ENCODE measurements at places on chromosomes 2 and 18.

DNA sequence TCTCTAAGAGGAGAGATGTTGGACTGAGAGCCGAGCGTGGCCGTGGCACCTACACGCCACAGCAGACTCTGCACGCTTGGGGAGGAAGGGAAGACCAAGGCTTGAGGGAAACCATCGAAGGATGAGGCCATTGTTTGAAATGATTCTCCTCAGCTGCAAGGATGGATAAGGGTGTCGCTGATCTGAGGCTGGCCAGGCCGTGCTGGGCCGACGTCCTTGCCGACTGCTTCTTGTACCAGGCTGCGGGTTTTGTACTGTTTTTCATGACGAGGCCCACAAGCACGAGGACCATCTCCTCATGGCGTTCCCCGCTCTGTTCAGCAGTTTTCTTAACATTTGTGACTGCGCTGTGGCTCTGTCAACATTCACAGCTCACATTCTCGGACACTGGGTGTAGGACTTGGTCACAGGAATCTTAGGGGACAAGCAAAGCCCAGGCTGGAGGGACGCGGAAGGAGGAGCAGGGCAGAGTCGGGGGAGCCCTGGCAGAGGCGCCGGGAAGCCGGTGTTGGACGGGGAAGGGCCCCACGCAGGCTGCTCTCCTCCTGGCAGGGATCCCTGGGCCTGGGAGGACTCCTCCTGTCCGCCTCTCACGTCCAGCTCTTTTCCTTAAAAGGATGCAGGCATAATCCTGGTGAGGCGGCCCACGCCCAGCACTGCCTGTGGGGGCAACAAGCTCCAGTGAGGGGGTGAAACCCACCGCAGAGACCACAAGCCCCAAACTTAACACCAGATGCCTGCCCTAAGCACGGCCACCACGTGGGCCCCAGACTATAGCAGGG lies 259.0 kb upstream of the SALL3 start:
- no peak for DNase-seq

GRCh38 chr2:232431705-232432590 lies 24.0 kb upstream of the ALPI start:
- DNase-seq = no peak

GRCh38 chr2:45220227-45220626 lies 211.0 kb upstream of the SIX2 start:
- DNase-seq = peak; percentile 46

- DNase-seq = peak; percentile 22
Observed at GRCh38 chr2:207405150-207405549, 124.6 kb upstream of the CREB1 start.

GRCh38 chr2:241932899-241933178 lies 63.3 kb downstream of the RTP5 start:
- DNase-seq = no peak

DNA sequence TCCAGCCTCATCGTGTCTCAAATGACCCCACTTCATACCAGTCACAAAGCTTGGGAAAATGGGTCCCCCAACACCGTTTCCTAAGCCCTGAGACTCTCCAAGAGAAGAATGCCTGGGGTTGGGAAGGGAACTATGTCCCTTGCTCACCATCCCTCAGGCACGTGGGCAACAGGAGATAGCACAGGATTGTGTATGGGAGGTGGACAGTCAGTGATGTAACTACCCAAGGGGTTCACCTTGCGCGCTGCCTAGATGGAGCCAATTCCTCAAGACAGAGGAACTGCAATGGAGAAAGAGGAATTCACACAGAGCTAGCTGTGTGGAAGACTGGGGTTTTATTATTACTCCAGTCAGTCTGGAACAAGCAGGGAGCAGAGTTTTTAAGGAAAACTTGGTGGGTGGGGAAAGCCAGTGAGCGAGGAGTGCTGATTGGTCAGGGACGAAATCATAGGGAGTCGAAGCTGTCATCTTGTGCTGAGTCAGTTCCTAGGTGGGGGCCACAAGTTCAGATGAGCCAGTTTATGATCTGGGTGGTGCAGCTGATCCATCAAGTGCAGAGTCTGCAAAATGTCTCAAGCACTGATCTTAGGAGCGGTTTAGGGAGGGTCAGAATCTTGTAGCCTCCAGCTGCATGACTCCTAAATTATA lies 13.8 kb upstream of the CXCR1 start:
- no peak for DNase-seq

GRCh38 chr2:134663451-134664450 lies 55.0 kb downstream of the TMEM163 start:
- no peak for DNase-seq

- DNase-seq = no peak
Observed at GRCh38 chr2:150167711-150168110, 319.8 kb downstream of the RND3 start.

DNA sequence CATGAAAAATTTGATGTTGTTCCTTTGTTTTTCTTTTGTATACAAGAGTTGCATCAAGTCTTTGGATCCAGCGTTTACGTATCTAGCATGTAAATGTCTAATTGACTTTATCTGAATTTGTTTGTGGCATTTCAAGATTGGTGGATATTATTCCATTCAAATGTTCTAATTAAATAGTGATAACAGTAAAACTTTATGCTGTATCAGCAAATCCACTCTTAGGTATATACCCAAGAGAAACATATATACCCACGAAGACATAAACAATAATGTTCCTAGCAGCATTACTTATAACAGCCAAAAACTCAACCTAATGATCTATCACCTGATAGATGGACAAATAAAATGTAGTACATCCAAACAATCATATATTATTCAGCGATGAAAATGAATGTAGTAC lies 579.4 kb upstream of the LRATD1 start:
- DNase-seq = no peak

DNA sequence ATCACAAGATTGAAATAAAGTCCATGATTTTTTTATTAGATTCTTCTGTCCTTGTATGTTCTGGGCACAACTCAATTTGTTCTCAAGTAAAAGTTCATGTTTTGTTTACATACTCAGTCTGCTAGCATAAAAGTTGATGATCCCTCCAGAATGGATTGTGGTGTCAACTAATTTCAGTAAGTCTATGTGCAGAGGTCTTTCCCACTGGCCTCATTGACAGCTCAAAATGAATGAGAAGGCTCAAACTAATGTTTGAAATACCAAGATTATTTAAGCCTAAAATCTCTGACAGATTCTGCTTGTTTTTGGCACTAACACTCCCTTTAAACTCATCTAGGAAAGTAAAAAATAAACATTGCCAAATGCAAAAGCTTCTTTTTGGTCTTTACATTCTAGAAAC lies 561.2 kb upstream of the CNTNAP5 start:
- DNase-seq = no peak

GRCh38 chr2:24825883-24826772 lies 32.9 kb downstream of the CENPO start:
- DNase-seq = no peak

- no peak for DNase-seq
Observed at GRCh38 chr2:56025469-56026193, 102.0 kb upstream of the EFEMP1 start.

DNA sequence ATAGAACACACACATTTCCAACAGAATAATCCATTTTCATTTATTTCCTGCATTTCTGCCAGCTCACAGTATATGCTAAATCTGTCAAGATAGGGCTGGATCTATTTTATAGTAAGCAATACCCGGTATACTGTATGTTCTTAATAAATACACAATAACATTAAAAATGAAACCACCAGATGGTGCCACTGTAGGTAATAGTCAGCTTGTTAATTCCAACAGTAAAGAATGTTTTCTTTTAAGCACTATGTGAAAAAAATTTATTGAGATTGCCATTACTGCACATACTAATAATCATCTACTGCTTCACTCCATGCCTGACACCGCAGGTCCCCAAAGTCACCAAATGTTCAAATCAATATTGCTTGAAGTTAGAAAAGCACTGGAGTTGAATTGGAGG lies 131.5 kb upstream of the PGAP1 start:
- no peak for DNase-seq

- DNase-seq = peak; percentile 59
Observed at GRCh38 chr2:109166811-109167210, 37.8 kb downstream of the SH3RF3 start.

- DNase-seq = no peak
Observed at GRCh38 chr2:6934345-6934744, 17.1 kb downstream of the RNF144A start.

- DNase-seq = no peak
Observed at GRCh38 chr2:126817172-126817571, 81.5 kb upstream of the TEX51 start.

DNA sequence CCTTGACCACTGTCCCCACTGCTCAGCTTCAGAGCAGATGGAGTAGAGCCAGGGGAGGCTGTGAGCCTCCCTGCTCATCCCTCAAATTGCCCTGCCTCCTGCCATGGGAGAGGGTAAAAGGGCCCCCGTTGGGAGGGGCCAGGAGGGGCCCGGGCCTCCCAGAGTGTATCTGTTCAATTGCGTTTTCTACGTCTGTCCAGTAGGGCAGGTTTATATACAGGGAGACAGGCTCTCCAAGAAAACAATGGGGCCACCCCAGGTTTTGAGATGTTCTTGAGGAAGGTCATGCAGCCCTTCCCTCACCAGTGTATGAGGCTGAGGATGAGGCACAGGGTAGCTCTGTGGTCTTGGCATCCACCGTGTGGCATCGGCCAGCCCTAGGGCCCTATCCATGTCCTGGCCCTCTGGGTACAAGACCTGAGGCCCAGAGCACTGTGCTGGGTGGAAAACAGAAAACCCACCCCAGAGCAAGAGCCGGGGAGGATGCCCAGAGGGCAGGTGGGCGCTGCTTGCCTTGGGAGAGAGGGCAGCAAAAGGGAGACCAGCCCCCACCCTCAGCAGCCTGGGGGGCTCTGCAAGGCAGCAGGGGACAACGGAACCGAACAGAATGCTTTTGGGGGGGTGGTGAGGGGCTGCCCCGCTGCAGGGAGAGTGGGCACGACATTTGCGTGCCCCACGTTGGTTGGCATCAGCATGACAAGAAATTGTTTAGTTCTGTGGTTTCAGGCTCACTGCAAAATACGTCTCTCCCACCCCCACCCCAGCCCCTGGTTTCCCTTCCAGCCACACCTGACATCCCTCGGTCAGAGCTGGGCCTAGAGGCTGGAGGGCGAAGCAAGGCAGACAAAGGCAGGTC lies 141.5 kb downstream of the ACOXL start:
- no peak for DNase-seq

DNA sequence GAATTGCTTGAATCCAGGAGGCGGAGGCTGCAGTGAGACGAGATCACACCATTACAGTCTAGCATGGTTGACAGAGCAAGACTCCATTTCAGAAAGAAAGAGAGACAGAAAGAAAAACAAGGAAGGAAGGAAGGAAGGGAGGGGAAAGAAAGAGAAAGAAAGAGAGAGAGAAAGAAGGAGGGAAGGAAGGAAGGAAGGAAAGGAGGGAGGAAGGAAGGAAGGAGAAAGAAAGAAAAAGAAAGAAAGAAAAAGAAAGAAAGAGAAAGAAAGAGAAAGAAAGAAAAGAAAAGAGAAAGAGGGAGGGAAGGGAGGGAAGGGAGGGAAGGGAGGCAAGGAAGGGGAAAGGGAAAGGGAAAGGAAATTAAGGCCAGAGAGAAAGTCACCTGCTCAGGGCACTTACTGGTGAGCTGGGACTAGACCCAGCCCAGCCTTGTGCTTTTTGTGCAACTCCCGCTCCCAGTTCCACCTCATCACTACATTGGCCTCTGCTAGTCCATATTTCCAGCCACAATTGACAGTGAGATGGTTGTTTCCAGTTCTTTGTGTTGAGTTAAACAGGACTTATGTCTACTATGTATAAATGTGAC lies 35.7 kb downstream of the MOGAT1 start:
- DNase-seq = no peak

DNA sequence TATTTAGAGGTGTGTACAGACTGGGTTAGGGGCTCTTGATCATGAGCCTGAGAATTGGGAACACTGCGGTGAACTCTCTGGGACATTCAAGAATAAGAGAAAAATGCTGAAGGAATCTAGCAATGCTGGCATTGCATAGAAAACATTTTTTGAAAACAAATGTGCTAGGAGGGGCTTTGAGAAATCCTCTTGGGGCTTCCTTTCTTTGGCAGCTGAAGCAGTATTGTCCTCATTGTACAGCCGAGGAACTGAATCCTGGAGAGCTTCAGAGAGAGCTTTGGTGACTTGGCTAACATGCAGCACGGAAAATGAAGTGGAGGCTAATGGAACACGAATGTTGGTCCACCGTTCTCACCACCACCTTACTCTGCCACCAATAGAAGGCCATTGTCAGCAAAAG lies 107.3 kb upstream of the EFEMP1 start:
- DNase-seq = no peak

DNA sequence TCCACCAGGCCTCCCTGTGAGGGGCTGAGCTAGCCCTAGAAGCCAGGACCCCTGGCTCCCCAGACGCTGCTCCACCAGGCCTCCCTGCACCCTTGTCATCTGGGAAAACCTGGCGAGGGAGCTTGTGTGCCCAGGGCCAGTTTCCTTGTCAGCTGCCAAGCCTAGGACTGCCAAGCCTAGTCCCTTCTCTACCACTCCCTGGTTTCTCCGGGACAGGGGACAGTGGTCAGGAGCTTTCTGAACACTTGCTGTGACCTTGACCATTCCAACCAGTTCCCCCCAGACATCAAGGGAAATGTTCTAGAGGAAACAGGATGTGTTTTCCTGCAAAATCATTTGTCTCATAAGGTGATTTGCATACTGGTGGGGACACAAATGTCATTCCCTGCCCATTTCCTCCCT lies 41.3 kb upstream of the MRPL33 start:
- DNase-seq = no peak

DNA sequence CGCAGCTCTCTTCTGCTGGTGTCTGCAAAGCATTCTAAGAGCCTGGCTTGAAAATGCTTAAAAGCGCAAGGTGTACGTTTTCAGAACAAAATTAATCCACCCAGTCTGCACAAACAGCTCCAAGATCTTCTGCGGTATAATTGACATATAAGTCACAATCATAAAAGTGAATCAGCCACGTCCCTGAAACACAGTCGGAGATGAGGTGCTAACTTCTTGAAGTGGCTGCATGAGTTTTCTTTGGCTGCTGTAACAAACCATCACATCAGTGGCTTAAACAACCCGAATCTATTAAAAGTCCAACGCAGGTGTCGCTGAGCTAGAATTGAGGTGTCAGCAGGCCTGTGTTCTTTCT lies 32.6 kb downstream of the ARL4C start:
- no peak for DNase-seq

DNA sequence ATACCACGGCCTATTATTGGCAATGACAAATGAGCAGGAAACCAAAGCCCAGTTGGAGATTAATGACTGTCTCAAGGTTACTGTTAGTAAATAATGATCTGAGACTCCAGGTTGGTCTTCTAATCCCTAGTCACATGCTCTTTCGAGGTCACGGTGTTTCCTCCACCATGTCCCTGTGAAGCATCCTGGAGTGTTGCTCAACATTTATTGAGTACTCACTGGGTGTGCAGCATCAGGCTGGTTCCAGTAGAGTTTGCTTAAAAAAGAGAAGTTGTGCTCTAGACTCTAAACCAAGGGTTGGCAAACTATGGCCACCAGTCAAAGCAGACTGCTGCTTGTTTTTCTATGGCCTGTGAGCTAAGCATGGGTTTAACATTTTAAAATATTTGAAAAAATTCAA lies 263.8 kb upstream of the ATP5MC3 start:
- DNase-seq = no peak

GRCh38 chr2:142822190-142822589 lies 55.3 kb upstream of the KYNU start:
- no peak for DNase-seq

GRCh38 chr2:69624611-69625010 lies 18.9 kb downstream of the AAK1 start:
- DNase-seq = no peak
